HCT116 (cell line): ENCODE measurements at places on chromosomes 3 and 15.

DNA sequence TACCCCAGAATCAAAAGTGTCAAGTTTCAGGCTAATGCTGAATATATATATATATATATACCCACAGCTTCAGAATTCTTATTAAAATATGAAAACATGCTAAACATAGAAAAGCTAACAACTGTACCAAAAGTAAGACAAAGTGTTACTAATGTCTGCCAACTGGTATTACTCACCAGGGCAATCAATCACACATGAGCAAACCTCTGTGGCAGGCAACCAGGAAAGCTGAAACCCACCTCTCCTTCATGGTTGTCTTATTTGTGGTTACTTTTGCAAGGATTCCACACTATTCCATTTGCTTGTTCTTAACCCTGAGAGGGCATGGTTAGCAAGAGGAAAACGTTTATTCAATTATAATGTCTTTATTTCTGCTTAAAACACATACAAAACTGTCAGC, 512.3 kb upstream of the MDFIC2 start:
- no peak for DNase-seq

- no peak for DNase-seq
Observed at GRCh38 chr15:35308802-35309201, 223.7 kb upstream of the NANOGP8 start.

GRCh38 chr3:31934018-31934417, 47.0 kb downstream of the OSBPL10 start:
- DNase-seq = no peak

GRCh38 chr3:150223558-150223957, 184.5 kb upstream of the TSC22D2 start:
- DNase-seq = no peak

- no peak for DNase-seq
Observed at GRCh38 chr15:60661080-60661645, 182.2 kb upstream of the ICE2 start.

- peak; percentile 16 for DNase-seq
Observed at GRCh38 chr15:60179786-60180391, 175.8 kb downstream of the FOXB1 start.

DNA sequence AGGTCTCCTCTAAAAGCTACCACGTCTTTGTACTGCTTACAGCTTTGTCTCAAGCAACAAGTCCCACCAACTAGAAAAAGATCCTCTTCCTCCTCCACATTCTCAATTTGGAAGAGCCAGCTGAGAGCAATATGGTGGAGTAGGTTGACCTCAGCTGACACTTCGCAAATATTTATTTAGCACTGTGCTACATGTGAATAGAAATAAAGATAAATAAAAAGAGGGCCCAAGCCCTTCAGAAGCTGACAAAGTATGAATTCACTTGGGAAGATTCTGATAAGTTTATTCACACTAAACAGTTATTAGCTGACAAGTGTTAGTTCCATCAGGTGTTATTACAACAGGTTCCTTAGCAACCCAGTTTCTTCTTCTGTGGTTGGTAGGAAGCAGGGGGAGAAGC, 310.3 kb downstream of the GBE1 start:
- DNase-seq = no peak

DNA sequence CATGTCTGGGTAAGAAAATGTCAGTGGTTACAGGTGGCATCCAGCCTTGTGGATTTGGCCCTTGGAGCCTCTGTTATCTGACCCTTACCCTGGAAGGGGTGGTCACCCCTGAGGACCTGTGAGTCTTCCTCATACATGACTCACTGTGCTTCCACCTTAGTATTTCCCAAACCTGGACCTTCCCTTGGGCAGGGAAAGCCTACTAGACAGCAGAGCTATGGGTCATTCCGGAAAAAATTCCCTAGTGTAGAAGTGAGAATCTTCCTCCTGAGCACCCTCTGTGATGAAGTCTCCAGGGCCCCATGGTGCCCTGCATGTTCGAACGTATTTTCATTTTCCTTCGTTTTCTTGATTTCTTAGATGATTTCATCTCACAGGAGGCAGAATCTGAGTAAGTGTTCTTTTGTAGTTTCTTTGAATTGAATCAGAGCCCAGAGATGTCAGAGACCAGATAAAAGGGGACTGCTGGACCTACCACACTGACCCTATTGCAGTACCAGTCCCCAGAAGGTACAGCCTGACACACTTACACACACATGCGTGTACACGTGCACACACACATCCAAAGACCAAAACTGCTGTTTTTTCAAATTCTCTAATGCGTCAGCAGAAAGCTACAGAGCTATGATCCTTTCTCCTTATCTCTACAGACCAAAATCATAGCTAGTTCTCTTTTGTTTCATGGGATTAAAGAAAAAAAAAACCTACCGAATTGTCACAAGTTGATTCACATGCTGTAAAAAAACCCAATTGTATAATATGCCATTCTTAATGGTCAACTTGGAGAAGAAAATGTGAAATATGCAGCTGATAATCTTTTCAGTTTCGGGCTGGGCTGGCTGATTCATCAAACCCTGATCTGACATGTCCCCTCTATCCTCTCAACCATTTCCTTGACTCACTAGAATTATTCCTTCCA, 50.5 kb upstream of the ARHGEF3 start:
- no peak for DNase-seq

GRCh38 chr15:70137967-70138366, 40.2 kb upstream of the TLE3 start:
- DNase-seq = no peak

- no peak for DNase-seq
Observed at GRCh38 chr15:91576096-91576495, 277.4 kb upstream of the SLCO3A1 start.

- no peak for DNase-seq
Observed at GRCh38 chr3:134081211-134081610, 51.5 kb upstream of the SLCO2A1 start.

DNA sequence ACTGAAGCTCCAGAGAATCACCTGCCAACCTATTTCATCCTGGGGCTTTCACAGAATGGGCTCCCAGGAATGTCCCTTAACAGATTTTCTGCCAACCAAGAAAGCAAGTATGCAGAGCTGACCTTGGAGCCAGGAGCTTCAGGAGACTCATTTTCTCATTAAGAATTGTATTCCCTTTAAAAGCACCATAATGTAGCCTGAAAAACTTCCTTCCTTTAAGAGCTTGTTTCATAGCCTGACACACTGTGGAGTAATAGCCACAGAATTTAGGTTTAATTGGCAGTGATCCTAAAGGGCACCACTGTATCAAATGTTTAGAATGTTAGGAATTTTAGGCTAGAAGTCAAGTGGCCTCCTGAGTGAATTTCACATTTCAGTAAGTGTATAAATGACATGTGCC, 309.8 kb downstream of the GBE1 start:
- no peak for DNase-seq

DNA sequence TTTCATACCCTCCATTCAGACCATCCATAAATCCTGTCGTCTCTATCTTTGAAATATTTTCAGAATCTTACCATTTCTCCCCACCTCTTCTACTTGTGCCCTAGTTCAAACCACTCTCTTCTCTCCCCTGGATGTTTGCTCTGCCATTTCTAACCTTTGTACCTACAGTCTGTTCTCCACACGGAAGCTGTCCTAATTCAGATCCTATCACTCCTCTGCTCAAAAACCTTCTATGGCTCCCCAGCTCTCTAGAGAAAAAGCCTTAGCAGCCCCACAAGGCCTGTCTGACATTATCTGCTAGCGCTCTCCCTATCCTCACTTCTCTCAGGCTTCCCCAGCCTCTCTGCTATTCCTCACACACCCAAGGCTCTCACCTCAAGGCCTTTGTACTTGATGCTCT, 4.5 kb upstream of the SEMA5B start:
- no peak for DNase-seq

DNA sequence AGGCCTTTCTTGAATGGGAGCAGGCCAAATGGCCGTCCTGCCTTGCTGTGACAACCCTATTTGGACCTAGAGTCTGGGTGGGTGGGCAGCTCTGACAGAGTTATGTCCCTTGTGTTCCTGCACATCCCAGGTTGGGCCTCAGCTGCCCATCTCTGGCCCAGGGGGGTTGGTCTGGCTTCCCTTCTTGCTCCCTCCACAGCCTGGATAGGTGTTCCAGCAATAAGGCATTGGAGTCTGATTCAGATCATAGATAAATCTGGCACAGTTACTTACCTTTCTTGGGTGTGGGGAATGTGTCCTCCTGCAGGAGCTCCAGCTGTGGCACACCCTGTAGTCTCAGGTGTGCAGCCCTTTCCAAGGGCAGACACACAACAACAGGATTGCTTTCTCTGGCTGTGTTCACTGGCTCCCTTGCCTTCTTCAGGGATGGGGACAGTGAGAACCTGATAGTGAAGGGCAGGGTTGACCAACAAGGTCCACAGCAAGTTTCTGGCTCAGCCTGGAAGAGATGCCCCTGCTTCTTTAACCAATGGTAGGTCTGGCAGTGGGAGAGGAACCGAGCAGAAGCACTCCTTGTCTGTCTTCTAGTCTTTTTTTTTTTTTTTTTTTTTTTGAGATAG, 177.9 kb downstream of the EPHB1 start:
- DNase-seq = no peak

DNA sequence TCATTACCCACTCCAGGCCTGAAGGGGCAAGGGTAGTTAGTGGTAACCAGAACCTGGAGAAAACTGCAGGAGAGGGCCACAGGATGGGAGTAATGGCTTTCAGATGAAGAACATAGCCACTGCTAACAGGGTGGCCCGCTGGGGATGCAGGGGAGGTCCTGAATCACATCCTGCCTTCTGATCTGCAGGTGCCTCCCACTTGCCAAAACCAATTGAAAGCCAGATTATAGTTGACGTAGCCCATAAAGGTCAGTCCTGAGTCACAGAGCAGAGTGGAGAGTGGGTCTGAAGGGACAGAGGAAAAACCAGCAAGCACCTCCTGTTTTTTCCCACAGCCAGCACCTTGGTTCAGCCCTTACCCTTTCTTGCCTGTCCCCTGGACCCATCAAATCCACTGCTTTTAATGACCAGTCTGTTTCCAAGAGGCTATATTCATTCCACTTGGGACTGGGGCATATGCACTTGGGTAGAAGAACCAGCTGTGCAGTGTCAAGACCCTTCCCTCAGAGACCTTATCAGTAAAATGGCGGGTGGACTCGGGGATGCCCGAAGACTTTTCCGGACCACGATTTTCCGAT, 646 bp upstream of the SLC35G2 start:
- DNase-seq = peak; percentile 67

- no peak for DNase-seq
Observed at GRCh38 chr15:40500568-40501330, 30.0 kb downstream of the CHST14 start.

DNA sequence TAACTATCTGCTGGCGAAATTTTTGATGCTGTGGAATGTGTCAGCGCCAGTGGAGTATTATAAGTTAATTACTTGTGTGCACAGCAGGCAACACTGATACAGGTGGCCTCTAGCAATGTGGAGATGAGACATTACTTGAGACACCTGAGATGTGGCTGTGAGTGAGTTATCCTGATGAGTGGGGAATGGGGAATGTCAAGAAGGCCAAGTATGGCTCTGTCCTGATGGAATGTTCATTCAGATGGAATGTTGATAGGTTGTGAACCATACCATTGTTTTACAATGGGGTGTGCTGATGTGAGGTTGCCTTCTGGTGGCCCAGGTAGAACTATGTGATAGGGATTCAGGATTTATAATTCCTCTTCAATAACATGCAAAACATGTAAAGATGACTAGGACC, 404.8 kb downstream of the PTPRG start:
- peak; percentile 31 for DNase-seq

- DNase-seq = no peak
Observed at GRCh38 chr15:38768970-38769369, 204.4 kb upstream of the RASGRP1 start.

DNA sequence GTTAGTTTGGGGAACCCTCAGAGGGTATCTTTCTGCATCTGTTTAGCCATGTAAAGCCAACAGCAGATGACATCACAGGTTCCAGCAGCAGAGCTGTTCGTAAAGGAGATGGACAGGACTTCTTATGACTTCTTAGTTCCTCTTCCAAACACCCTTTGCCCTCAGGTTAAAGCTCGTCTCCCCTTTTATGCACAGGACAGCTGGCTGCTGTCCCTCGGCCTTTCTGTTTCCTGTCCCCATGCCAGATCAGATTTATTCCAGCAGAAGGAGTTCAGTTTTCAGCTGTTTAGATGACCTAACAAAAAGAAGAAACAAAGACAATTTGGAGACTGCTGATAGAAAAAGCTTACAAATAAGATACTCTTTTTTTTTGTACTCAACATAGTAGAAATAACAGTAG, 45.1 kb downstream of the SEC22A start:
- no peak for DNase-seq

GRCh38 chr3:139533781-139534454, 5.6 kb downstream of the RBP1 start:
- peak; percentile 69 for DNase-seq

GRCh38 chr3:72636969-72637597, 211.2 kb downstream of the SHQ1 start:
- no peak for DNase-seq

GRCh38 chr3:124941771-124942170, 7.2 kb upstream of the MUC13 start:
- no peak for DNase-seq

DNA sequence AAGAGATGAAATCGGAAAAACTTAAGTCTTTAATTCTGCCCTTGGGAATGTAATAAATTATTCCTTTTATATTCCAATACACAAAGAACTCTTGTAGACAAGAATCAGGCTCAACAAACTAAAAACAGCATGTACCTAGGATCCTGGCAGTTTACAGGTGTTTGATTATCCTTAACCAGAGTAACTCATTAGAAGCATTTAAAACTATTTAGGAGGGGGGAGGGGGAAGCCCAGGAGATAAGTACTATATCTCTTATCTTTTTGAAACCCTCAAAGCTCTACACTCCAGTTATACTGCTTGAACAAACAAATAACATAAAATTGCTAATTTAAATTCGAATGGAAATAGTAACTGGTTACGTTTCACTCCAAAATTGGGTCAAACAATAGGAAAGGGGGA, 1.9 kb downstream of the CNBP start:
- DNase-seq = no peak

DNA sequence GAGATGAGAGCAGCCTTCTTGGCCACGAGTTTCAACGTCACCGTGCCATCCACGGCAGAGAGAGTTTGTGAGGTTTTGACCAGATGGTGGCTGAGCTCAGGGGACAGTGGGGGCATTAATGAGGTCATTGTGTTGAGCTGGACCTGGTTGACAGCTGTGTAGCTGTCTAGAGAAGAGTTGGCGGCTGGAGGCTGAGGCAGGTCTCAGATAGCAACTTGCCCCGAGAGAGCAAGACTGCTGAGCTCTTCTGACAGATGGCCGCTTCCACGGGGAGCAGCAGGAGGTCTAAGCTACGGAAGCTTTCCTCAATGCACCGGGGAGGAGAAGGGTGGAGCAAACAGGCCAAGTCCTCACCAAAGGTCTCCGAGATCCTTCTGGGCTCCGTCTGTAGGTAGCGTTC, 44.8 kb upstream of the EIF5A2 start:
- no peak for DNase-seq
